CD14-positive monocyte (primary cell): ENCODE measurements at places on chromosomes 3 and 15. TPM values are rescaled to one million over a fixed set of nuclear protein-coding genes. Genes with fewer than 3 reads are reported as not detected.

The GLCE gene
- polyA plus RNA-seq = 24.0 TPM

The CLK3 gene
- 354 and 364 TPM in 2 replicates for polyA plus RNA-seq

The PAK2 gene
- 18.2 and 33.2 TPM in 2 replicates for polyA plus RNA-seq

The PLSCR2 gene
- polyA plus RNA-seq = not detected in 2 replicates

The MTFMT gene
- 10.8 TPM for polyA plus RNA-seq

- no peaks in the 10 kb centered on the region for H3K27me3 ChIP-seq
- H3K4me1 ChIP-seq = no peaks in the 10 kb centered on the region
These were observed 186.1 kb downstream of the TJP1 start for GRCh38 chr15:29636140-29636539.

The MSL2 gene
- 5.1 and 13.3 TPM in 2 replicates for polyA plus RNA-seq

DNA sequence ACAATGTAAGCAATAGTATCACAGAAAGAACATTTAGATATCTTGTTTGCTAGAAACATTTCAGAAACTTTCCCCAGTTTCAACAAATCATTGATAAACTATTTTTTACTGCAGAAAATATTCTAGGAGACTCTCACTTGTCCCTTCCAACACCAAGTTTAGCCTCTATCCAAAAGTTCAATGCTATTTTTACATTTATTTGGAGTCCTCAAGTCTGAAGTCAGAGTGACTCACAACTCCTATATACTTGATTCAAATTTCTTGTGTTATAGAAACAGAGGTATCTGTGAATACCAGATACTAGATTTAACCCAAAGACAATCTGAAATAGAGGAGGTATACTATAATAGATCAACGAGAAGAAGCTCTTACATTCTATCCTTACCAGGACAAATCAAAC is 49.6 kb downstream of the RFX7 start:
- no peaks in the 10 kb centered on the region for H3K4me1 ChIP-seq
- no peak overlapping the region for H3K4me3 ChIP-seq
- no peak for DNase-seq
- H3K27ac ChIP-seq = no peak overlapping the region

DNA sequence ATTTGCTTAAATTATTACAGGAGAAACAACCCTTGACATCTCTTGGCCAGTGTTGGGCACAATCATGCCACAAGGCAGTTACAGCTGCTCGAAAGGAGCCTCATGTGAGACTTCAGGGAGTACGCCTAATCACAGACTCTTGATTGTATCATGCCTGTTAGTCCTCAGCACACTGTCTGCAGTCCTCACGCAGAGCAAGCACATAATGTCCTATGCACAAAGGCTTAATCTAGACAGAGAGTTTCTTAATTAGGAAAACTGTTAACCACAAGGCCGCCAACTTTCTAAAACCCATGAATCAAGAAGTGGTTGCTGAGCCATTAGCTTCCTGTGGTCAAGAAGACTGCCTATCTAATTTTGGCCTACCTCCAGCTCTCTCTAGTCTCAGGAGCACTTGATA is 172.0 kb downstream of the UNC13C start:
- no peak overlapping the region for H3K27ac ChIP-seq
- peaks cover 19% of the 10 kb centered on the region for H3K27me3 ChIP-seq
- peaks cover 6% of the 10 kb centered on the region for H3K4me1 ChIP-seq
- H3K4me3 ChIP-seq = no peak overlapping the region
- DNase-seq = no peak
- H3K36me3 ChIP-seq = no peaks in the 10 kb centered on the region

- H3K27me3 ChIP-seq = no peaks in the 10 kb centered on the region
- H3K27ac ChIP-seq = peak overlapping the region; percentile 82
- H3K4me3 ChIP-seq = peak overlapping the region; percentile 5
- DNase-seq = peak; percentile 97
These were observed 9.6 kb downstream of the XCR1 start for GRCh38 chr3:46017720-46018119.

GRCh38 chr15:55829826-55830225 is 86.9 kb upstream of the PRTG start:
- no peaks in the 10 kb centered on the region for H3K36me3 ChIP-seq
- DNase-seq = peak; percentile 6
- H3K4me3 ChIP-seq = no peak overlapping the region
- H3K27ac ChIP-seq = no peak overlapping the region
- H3K4me1 ChIP-seq = peaks cover 7% of the 10 kb centered on the region
- H3K27me3 ChIP-seq = no peaks in the 10 kb centered on the region

DNA sequence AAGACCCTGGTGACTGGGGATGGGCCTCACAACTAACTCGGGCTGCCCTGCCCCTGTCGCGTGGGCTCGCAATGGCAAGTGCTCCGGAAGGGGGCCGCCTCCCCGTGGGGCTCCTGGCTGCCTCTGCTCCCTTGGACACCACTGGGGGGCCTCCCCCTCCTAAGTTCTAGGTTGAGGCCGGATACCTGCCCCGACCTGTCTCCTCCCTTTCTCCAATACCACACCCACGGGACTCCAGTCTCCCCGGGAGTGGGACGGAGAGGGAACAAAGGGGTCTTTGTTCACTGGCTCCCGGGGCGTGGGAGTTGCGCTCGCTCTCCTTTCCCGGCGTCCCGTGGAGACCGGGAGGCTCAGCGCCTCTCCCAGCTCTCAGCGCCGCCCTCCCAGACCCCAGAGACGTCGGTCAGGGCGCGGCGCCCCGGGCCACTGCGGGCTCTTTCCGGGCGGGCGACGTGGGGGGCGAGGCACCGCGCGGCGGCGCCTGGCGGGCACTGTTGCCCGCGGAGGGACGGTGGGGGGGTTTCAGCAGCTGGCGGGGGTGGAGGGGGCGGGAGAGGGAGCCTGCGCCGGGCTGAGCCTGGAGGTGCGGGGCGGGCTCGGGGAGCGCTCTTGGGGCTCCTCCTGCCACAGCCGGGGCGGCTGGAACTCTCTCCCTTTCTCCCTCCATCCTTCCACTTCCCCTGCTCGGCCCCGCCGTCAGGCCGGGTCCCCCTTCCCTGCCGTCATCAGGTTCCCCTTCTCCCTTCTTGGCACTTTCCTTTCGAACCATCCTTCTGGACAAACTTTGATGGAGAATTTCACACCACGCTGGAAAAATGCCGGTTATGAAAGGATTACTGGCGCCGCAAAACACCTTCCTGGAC is at the start of gene KCNH8:
TSS of gene KCNH8 (plus strand) at position 606 of the 863 bp plus-strand sequence. CDS start at position 816, 210 bp downstream.
- H3K4me1 ChIP-seq = peaks cover 14% of the 10 kb centered on the region
- peak within 1 kb of the TSS; percentile 35 for H3K4me3 ChIP-seq
- H3K36me3 ChIP-seq = no peaks in the 10 kb centered on the region
- H3K27ac ChIP-seq = no peak within 1 kb of the TSS
- DNase-seq = peak; percentile 12

DNA sequence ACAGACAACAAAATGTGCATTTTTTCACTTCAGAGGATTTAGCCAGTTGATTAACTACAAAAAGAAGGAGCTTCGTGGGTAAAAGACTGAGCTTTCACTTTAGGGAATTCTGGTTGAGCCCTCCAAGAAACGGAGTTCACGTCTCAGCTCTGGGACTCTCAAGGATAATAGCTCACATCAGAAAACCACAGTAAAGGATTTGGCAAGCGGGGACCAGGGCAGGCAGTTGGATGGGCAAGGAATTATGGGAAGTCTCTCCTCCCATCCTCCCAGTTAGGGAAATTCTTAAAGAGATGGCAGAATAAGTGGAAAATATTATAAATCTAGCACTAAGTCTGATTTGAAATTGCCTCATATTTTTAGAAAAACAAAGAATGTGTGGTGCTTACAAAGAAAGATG is 188.3 kb upstream of the EOMES start:
- DNase-seq = no peak
- H3K4me3 ChIP-seq = no peak overlapping the region
- H3K27ac ChIP-seq = no peak overlapping the region
- H3K36me3 ChIP-seq = no peaks in the 10 kb centered on the region

DNA sequence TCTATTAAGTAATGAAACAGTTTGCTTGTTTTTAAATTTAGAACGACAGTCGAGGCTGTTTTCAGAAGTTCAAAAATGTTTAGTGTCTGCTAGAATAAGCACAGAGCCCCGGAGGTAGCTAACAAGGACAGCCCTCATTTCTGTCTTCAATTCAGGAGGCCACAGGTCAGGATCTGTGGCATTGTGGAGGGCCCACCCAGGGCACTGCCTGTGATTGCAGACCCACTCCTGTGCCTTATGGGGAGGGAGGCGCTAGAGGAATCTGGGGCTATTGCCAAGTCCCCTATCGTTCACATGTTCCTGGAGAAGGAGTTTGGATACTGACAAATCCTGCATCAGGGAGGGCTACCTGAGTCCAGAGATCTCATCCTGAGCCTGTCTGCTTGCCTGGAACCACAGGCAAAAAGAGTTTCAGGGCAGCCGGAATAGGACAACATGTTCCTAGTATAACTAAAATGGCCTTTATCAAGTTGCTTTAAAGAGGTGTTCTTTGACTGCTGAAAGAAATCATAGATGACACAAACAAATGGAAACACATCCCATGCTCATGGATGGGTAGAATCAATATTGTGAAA is 141.5 kb upstream of the ROPN1 start:
- no peaks in the 10 kb centered on the region for H3K27me3 ChIP-seq
- no peak overlapping the region for H3K4me3 ChIP-seq
- no peak for DNase-seq
- no peaks in the 10 kb centered on the region for H3K36me3 ChIP-seq
- H3K27ac ChIP-seq = no peak overlapping the region

The WNT7A gene
- polyA plus RNA-seq = not detected in 2 replicates

- no peaks in the 10 kb centered on the region for H3K36me3 ChIP-seq
- peaks cover 33% of the 10 kb centered on the region for H3K4me1 ChIP-seq
- DNase-seq = peak; percentile 56
- H3K4me3 ChIP-seq = no peak overlapping the region
These were observed 499.8 kb upstream of the TPRG1 start for GRCh38 chr3:188671971-188672370.

DNA sequence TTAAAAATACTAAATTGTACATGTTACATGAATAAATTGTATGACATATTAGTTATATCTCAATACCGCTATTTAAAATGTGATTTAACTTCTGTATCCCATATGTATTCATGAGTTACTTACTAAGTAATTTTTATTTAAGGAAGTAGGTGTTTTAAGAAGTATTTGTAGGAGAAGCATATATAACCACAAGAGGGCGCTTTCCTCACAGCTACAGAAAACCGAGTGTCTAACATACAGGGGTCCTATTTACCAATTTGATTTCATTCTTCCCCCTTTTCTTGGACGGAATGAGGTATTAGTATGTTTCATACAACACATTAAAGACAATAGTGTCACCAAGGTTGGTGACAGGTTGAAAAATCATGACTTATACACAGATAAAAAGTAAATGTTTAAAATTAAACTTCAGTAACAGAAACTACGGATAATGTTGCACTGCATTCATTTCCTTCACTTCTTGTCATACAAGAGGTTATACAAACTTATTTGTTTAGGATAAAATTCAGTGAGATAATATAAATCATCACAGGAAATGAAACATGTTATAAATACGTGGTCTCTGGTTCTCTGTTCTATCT is 253.6 kb downstream of the MAGI1 start:
- H3K4me3 ChIP-seq = no peak overlapping the region
- H3K36me3 ChIP-seq = no peaks in the 10 kb centered on the region
- H3K27me3 ChIP-seq = no peaks in the 10 kb centered on the region
- no peak for DNase-seq
- no peak overlapping the region for H3K27ac ChIP-seq
- no peaks in the 10 kb centered on the region for H3K4me1 ChIP-seq

DNA sequence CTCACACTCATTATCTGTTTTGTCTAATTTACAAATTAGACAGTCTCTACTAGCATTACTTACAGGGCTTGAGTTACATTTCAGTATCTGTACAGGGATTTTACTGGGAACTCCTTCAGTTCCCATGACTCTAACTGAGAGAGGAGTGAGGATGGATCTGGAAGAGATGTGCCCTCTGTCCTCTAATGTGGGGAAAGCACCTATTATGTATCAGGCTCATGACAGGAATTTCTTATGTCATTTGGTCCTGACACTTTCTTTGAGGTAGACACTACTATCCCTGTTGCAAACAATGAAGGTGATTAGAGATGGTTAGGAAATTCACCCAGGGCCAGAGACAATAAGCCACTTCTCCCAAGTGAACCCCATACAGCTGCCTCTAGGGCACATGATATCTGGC is 10.9 kb upstream of the NCKIPSD start:
- no peaks in the 10 kb centered on the region for H3K4me1 ChIP-seq
- no peak overlapping the region for H3K4me3 ChIP-seq
- H3K36me3 ChIP-seq = peaks cover 81% of the 10 kb centered on the region
- DNase-seq = no peak
- no peaks in the 10 kb centered on the region for H3K27me3 ChIP-seq

- H3K27me3 ChIP-seq = peaks cover 8% of the 10 kb centered on the region
- H3K36me3 ChIP-seq = no peaks in the 10 kb centered on the region
- H3K27ac ChIP-seq = no peak overlapping the region
These were observed 101.8 kb downstream of the RAB11A start for GRCh38 chr15:65970937-65971740.

The LIPH gene
- polyA plus RNA-seq = not detected

The COL8A1 gene
- polyA plus RNA-seq = not detected

DNA sequence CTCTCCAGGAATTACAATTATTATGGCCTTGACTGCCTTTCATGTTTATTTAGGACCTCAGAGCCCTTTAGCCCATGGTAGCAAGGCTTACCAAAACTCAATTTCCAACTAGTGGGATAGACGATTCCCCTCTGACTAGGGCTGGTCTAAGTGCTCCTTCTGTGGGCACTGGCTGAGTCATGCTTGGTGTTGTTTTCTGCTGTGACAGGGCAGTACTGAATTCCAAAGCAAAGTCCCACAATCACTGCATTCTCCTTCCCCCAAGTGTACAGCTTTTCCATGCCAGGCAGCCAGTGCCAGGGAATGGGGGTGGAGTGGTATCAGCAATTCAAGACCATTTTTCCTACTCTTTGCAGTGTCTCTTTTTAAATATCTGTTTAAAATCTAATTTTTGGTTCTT is 509.0 kb upstream of the NECTIN3 start:
- no peak overlapping the region for H3K4me3 ChIP-seq
- H3K36me3 ChIP-seq = no peaks in the 10 kb centered on the region
- no peaks in the 10 kb centered on the region for H3K27me3 ChIP-seq
- H3K27ac ChIP-seq = no peak overlapping the region

DNA sequence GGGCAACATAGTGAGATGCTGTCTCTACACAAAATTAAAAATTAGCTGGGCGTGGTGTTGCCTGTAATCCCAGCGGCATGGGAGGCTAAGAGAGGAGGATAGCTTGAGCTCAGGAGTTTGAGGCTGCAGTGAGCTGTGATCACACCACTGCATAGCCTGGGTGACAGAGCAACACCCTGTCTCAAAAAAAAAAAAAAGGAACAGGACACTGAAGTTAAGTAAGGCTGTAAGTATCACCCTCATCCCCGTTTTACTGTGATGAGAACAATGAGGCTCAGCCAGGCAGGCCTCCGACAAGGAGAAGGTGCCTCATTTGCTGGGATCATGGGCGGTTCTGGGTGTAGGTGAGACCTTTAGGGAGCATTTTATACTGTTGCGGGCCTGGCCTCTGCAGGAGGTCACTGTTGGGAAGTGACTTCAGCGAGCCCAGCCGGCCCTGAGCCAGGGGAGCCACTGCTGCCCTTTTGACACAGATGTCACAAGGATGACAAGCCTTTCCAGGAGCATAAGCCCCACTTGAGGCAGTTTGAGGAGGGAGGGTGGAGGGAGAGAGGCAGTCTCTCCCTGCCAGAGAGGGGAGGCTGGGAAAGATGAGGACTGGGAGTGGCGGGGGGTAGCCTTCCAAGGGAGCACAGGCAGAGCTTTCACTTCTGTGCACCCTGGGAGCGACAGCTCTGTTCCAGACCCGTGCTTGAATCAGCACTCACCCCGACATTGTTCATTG is 30.8 kb downstream of the IRAK2 start:
- peaks cover 79% of the 10 kb centered on the region for H3K4me1 ChIP-seq
- no peak for DNase-seq
- peak overlapping the region; percentile 70 for H3K27ac ChIP-seq
- no peaks in the 10 kb centered on the region for H3K36me3 ChIP-seq
- no peaks in the 10 kb centered on the region for H3K27me3 ChIP-seq

The PLXND1 gene
- 9.9 TPM for polyA plus RNA-seq

The ACTC1 gene
- not detected for polyA plus RNA-seq

The BLM gene
- polyA plus RNA-seq = 2.3 TPM
